ENCODE measurements at places on chromosomes 1 and 21.

DNA sequence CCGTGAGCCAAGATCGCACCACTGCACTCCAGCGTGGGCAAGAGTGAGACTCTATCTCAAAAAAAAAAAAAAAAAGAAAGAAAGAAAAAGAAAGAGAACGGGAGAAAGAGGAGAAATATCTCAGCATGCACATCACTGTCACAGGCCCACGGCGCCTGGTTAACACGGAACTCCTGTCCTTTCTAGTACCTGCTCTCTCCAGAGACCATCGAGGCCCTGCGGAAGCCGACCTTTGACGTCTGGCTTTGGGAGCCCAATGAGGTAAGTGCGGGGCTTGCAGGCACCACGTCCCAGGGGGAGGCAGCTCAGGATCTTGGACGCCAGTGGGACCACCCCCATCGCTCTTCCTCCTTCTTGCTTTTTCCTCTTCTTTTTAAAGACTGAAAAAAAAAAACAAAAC lies 100.4 kb downstream of the PDE9A start:
- DNase-seq = no peak

- DNase-seq = no peak
Measured at GRCh38 chr1:198108636-198109370, 48.0 kb upstream of the NEK7 start.

DNA sequence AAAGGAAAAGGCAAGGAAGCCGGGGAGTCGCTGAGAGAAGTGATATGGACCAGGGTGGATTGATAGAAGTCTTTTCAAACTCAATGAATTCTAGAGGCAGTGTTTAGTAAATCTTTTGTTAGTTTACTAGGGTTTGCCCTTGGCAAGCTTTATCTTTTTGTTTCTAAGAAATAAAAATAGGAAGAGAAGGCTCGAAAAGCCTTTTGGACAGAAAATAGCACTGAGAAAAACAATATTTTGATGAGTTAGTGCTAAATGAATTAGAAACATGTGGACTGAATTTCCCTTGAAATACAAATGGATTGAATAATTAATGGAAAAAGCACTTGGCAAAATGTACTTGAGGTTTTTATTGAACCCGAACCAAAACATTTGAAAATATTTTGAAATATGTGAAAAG lies 121.8 kb upstream of the SPAG17 start:
- DNase-seq = no peak

- DNase-seq = no peak
Measured at GRCh38 chr1:48066936-48067335, 69.8 kb upstream of the TRABD2B start.

DNA sequence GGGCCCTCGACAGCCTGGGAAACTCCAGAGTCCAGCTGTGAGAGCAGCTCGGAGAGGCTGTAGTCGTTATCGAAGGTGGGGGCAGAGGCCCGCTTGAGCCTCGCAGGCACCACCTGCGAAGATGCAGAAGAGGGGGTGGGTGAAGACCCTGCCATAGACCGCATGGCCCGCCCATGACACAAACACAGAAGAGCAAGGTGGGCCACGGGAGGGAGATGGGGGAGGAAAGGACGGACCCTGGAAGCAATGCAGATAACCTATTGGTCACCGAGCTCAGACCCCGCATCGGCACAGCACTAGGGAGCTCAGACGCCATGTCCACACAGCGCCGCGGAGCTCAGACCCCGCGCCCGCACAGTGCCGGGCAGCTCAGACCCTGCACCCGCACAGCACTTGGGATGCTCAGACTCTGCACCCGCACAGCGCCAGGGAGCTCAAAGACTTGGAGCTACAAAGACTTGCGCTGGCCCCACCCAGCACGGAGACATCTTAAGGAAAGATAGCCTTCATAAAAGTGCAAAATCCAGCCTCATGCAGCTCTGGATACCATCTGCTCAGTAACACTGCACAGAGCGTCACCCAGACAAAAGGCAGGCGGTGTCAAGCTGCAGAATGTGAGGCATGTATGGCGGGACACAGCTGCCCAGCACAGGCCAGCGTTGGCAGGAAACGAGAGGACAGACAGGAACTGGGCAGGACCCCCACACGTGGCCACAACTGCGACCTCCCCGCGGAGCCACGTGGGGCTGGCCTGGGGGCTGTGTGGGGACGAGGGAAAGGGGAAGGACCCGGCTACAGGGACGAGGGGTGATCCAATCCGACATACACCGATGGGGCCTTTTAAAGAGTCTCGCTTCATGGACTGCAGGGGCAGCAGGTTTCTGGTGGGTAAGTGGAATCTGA lies 22.6 kb downstream of the RIPK4 start:
- no peak for DNase-seq

DNA sequence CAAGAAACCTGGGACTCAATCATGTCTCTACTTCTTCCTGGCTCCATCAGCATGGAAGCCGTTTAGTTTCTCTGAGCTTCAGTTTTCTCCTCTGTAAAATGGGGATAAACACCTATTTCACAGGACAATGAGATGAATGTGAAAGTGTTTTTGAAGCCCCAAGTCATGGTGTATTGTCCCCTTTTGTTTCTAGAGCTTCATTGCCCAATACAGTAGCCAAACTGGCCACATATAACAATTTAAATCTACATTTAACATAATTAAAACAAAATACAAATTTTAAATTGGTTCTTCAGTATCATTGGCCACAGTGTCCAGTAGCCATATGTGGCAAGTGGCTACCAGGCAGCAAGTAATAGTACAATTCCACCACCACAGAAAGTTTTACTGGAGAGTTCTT lies 2.3 kb upstream of the EFCAB14 start:
- no peak for DNase-seq

DNA sequence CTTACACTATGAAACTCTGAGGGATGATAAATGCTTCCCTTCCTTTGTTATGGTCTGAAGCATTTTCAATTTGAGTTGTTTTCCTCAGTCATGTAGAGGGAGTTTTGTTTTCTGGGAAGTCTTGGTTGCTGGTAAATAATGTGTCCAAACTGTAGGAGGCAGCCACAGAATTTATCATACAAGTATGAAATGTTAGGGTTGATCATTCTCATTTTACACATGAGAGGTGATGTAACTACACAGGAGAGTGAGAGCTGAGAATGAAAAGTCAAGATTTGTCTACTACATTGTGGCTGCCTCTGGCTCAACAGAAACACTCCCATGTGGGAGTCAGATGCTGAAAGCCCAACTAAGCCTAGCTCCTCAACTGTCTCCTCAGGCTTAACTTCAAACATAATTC lies 182.5 kb upstream of the SGIP1 start:
- no peak for DNase-seq

DNA sequence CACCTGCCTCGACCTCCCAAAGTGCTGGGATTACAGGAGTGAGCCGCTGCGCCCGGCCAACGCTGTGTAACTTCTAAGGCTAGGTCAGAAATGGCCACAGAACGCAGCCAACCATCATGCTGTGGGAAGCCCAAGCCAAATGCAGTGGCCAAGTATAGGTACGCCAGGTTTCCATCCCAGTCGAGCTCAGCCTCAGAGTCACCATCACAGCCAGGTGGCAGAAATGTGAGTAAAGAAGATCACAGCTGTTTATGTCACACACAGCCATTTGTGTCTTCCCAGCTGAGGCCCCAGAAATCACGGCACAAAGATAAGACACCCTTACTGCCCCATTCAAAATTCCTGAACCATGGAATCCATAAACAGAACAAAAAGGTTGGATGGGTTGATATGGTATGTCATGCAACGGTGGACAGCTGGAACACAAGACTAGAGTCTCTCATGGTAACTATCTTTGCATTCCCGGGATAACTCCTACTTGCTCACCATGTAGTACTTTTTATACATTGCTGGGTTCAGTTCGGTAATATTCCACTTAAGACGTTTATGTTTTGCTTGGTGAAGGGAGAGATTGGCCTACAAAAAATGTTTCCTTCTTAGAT lies 84.3 kb downstream of the SLC45A1 start:
- no peak for DNase-seq

DNA sequence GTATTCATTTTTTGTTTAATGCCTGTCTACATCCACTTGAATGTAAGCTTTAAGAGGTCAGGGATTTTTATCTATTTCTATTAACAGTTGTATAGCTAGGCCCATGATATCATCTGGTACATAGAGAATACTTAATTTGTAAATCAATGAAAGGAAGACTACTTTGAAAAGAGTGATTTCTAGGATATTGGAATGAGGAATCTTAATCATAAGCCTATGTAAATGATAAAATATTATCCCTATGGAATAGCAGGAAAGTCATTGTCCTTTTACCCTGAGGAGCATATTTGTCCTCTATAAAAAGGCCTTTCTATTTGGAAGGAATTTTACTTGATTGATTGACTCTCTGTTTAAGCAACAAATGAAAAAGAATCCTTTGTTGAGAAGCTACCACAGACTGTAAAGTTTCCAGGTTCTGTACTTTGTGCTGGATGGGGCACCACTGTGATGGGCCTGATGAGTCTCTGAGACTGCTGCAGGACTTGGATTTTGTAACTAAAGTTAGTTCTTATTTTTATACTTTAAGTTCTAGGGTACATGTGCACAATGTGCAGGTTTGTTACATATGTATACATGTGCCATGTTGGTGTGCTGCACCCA lies 53.8 kb downstream of the MAST2 start:
- no peak for DNase-seq

DNA sequence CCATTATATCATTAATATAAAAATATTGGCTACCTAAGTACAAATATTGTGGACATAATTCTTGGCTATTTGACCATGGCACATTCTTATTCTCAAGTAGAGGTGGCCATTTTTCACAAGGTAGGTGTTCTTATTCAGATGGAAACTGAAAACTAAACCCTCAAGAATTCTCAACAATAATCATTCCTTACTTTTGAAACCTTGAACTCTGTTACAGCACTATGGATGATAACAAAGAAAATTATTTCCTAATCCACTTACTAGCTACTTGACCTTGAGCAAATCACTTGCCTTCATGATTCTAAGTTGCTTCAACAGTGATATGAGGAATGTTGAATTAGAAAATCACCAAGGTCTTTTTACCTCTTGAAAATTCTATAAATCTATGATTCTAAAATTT lies 482.2 kb downstream of the PTPRC start:
- DNase-seq = no peak

- DNase-seq = no peak
Measured at GRCh38 chr1:39109644-39110043, 83.5 kb downstream of the NDUFS5 start.

GRCh38 chr1:17865912-17866739 lies 111.0 kb downstream of the ACTL8 start:
- no peak for DNase-seq

- DNase-seq = no peak
Measured at GRCh38 chr1:110897681-110898080, 24.7 kb downstream of the CD53 start.

- DNase-seq = no peak
Measured at GRCh38 chr1:52632732-52633290, at the start of gene SHISAL2A. Gene SHISAL2A, plus strand, starts transcription at chr1:52633168. Its CDS starts 326 bp downstream, at chr1:52633494.

- DNase-seq = no peak
Measured at GRCh38 chr1:56676571-56677035, 31.5 kb downstream of the PRKAA2 start.

DNA sequence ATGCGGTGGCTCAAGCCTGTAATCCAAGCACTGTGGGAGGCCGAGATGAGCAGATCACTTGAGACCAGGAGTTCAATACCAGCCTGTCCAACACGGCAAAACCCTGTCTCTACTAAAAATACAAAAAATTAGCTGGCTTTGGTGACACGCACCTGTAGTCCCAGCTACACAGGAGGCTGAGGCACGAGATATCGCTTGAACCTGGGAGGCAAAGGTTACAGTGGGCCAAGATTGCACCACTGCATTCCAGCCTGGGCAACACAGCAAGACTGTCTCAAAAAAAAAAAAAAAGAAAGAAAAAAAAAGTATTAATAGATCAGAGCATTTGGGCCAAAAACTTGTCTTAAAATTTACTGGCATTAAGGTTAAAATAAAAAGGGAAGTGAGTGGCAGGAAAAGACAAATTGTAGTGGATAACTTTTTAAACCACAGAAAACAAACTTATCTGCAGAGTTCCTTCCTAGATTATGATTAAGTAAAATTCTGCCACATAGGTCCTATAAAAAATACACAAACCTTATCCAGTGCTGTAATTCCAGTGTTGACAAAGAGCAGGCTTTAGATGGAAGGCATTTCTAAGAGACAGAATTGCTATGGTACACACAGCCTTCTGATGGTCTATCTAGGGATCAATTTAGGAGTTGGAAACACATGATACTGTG lies 53.3 kb downstream of the EIF4G3 start:
- no peak for DNase-seq

GRCh38 chr1:246413430-246413829 lies 93.6 kb downstream of the SMYD3 start:
- DNase-seq = no peak

GRCh38 chr1:119353836-119354235 lies 14.7 kb upstream of the HAO2 start:
- DNase-seq = no peak

- no peak for DNase-seq
Measured at GRCh38 chr1:41618066-41618825, 133.8 kb upstream of the EDN2 start.

DNA sequence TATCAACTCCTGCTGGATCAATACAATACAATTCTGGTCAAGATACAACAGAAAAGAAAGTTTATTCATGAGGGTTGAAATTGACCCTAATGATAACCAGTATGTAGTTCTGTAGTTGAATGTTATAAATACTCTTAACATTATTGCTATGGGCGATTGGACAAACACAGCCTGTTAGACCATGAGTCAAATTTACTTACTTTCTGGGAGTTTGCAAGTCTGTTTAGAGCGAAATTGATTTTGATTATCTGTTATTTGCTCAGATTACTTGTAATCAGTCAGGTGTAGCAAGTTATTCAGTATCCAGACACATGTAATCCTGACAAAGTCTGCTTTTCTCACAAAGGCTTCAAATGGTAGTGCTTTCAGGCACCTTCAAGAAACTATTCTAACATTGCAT lies 216.6 kb upstream of the B3GALT2 start:
- no peak for DNase-seq

DNA sequence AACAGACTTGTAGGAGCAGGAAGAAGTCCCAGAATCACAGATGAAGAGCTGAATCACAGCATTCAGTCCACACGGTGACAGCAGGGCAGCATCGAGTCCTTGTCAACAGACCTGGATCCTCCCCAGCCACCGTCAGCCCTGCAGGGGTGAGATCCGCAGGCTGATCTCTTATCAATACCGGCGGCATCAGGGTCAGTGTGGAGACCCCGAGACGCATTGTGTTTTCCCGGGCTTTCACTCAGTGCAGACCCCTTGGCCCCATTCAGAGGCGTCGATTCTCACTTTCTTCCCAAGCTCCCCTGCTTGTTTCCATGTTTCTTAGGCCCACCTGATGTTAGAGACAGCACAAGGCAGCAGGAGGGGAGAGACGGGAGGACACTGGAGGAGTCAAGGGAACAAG lies 609.6 kb downstream of the PTPRU start:
- DNase-seq = no peak

DNA sequence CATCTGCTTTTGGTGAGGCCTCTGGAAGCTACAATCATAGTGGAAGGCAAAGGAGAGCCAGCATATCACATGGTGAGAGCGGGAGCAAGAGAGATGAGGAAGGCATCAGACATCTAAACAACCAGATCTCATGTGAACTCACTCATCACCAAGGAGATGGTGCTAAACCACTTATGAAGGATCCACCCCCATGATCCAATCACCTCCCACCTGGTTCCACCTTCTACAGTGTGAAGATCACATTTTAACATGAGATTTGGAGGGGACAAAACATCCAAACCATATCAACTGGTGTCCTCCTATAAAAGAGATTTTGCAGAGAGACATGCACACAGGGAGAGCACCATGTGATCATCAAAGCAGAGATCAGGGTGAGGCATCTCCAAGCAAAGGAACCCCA lies 578.6 kb downstream of the MATN1 start:
- DNase-seq = no peak

All from hematopoietic multipotent progenitor cell treated with erythropoietin and hydrocortisone succinate and interleukin-3 and kit ligand, for 17 days (in vitro differentiated cells).